ENCODE measurements at places on chromosomes 6 and 20.

DNA sequence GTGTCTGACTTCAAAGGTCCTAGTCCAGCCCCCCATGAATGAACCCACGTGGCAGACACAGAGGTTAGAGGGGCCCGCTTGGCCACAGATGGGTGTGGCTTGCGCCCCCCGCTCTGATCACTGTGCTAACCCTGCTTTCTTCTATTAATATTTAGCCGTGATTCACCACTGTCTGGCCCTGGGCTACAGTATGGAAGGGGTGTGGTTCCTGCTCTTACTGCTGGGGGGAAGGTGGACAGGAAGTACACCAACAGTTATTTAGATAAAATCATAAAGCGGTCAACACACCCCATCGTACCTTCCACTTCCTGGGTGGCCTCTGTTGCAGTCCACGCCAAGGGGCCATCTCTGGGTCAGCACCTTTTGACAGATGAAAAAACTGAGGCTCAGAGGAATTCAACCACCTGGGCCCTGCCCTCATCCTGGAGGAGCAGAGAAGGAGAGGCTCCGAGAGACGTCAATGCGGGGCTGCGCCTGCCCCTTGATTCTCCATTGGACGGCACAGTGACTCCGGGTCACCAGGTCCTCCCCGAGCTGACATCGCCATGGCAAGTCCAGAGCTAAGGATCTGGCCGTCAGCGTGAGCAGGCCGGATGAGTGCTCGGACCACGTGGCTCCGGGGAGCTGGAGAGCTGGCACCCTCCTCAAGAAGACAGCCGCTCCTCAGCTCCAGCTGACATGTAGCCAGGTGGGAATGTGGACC is 206.3 kb downstream of the PREX1 start:
- no peak for DNase-seq

- no peak for DNase-seq
Measured at GRCh38 chr20:57409316-57409671, 18.1 kb downstream of the RBM38 start.

GRCh38 chr20:21508230-21509078 is 5.4 kb downstream of the NKX2-2 start:
- DNase-seq: no peak

GRCh38 chr6:166512567-166512966 is 73.9 kb downstream of the RAMACL start:
- no peak for DNase-seq

DNA sequence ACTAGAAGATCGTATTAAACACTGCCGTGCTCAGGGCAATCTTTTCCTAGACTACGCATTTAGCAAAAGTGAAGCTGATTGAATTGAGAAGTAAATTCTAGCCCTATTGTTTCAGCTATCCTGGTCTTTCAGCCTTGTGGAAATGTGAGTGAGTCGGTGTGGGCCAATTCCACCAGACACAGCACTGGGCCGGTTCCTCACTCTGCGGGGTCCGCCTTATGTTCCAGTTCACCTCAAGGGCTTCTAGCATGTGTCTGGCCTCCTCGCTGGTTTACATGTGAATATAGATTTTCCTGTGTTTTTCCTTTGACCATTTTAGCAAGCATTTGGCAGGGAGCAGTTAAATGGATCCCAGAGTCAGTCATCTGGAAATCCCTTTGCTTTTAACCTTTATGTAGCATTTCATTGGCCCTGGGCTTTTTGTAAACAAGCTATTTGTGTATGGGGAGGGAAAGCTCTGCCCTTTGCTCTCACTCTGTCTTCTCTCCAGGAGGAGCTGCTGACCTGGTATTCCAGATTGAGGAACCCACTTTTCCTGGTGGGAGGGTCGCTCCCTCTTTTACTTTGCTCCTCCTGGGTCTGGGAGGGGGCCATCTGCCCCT is 12.4 kb upstream of the GTSF1L start:
- DNase-seq: no peak

DNA sequence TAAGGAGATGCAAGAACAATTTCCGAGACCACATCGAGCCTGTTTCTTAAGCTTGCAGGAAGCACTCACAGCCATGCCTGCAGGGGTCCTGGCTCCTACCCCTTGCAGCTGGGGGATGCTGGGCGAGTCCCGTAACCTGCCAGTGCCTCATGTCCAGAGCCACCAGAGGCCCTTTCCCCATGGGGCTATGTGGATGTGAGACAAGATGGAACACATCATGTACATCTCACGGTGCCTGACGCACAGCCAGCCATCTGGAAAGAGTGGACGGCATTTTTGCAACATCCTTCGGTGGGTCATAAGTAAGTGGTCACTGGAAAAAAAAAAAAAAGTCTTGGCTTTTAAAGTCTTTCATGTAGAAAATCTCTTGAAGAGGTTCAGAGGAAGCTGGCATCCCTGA is 72.8 kb downstream of the CDH4 start:
- DNase-seq: no peak

DNA sequence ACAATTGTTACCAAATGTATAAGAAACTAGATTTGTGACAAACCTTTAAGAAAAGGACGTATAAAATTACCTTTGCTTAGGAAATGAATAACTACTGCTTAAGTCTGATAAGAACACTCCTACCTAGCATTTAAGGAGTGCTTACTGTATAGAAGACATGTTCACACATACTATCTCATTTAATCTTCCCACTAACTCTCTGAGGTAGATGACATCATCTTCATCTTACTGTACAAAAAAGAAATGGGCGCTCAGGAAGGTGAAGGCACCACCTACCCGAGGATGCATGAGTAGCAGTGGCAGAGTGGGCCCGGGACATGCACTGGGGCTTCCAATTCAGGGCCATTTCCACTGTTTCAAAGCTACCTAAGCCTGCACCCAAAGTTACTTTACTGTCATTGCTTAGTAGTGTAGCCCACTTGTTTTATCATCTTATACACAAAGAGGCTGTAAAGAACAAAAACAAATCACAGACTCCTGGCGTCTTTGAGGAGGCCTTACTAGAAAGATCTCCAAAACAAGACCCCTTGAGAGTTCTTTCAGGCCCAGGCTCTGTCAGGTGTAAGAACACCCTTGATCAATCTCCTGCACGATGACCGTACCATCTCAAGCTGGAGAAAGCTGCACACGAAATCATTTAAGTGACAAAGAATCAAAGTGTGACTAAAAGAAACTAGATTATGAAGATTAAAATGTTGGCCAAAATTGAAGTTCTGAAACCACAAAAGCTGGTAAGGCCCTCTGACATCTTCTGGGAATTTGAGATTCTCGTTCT is 128.0 kb downstream of the INSM1 start:
- no peak for DNase-seq

GRCh38 chr6:152993431-152993830 is 9.1 kb downstream of the MTRF1L start:
- DNase-seq: no peak

DNA sequence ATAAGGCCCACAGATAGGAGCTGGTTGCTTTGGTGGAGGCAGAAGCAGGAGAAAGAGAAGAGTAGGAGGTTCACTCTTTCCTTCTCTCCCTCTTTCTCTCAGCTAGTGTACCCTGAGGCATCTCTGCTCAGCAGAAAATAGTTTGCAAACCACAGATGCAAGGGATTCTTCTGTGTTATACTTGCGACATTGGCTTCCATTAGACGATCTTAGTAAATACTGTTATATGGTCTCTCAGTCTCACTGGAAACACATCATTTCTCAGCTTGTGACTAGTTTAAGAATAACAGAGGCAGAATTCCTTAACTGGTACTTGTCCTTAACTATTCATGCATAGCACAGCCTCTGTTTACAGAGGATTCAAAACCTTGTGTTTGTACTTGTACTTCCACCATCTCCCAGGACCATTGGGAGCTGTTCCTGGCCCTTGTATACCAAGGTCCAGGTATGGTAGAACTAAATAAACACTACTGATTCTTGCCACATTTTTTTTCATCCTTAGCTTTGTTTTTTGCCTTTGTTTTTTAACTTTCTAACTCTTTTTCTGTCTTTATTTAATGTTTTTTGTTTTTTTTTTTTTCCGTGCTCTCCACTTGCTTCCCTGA is 218.2 kb downstream of the OTOR start:
- DNase-seq: no peak

DNA sequence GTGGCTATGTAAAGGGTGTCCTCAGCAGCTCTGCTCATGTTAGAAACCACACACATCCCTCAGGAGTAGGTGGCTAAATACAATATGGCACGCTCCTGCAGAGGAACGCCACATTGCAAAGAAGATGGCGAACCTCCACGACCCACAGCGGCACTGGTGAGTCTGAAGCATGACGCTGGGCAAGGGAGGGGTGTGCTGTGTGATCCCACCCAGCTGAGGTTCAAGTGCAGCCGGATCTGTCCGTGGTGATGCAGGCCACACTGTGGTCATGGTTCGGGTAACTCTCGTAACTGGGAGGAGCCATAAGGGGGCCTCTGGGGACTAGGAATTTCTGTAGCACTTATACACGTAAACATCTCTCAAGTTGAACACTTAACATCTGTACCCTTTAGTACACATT is 23.4 kb upstream of the APMAP start:
- DNase-seq: no peak

DNA sequence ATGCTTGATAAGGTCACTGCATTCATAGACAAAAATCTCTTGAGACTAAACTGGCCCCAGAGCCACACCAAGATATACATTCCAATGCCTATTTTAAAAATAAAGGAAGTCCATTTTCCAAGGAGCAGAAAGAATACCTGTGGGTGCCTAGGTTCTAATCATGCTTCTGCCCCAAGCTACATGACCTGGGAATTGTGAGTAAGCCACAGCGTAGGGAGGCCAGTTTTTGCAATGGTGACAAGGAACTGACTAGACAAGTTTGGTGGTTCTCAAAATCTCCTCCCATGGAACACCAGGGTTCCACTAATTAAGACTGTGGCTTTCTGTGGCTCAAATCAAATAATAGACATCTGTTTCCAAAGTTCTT is 83.3 kb downstream of the GMDS start:
- no peak for DNase-seq

DNA sequence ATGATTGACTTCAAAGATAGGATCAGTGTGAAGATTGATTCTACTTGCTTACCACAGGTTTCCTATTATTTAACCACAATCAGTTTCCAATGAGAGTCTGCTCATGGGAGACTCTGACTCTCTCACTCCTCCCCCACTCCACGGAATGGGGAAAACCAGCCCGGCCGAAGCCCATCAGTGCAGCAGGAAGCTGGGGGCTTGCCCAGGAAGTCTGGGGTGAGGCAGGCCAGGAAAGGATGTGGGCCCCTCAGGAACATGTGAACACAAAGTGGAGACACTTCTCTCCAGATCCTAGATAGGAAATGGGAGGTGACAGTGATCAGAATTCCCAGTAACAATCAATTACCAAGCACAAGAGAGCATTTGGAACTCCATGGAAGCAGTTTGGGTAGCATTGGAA is 144.2 kb downstream of the TTLL2 start:
- no peak for DNase-seq

- no peak for DNase-seq
Measured at GRCh38 chr6:102340311-102340710, 946.8 kb downstream of the GRIK2 start.

GRCh38 chr6:148831531-148831930 is 84.7 kb downstream of the UST start:
- DNase-seq: no peak

- DNase-seq: no peak
Measured at GRCh38 chr6:1778686-1779235, 169.0 kb downstream of the FOXC1 start.

GRCh38 chr6:34359418-34360158 is 32.9 kb downstream of the NUDT3 start:
- DNase-seq: no peak

DNA sequence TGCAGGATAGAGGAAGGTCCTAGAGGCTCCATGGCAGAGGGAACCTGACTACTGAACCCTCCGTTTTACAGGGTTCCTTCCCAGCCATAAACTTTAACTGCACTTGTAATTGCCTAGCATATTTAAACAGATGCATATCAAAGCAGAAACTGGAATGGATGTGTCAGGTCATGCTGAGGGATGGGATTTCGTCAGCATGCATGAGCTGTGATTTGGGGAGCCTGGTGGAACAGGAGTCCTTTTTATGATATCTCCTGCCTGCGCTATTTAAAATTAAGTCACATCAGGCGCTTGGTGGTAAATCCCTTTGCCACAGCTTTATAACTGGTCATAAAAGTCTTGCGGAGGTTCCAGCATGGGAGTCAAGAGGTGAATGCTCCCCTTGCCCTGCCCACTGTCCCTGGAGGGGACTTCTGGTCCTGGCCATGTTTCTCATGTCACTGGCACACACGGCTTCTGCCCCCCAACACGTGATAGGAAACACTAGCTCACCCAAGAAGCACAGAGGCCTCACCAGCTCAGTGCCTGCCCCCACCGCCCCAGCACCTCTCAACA is 26.0 kb upstream of the PCMTD2 start:
- no peak for DNase-seq

- DNase-seq: no peak
Measured at GRCh38 chr6:72865467-72865866, 243.6 kb downstream of the KCNQ5 start.

- no peak for DNase-seq
Measured at GRCh38 chr6:137284811-137285110, 65.6 kb upstream of the IFNGR1 start.

DNA sequence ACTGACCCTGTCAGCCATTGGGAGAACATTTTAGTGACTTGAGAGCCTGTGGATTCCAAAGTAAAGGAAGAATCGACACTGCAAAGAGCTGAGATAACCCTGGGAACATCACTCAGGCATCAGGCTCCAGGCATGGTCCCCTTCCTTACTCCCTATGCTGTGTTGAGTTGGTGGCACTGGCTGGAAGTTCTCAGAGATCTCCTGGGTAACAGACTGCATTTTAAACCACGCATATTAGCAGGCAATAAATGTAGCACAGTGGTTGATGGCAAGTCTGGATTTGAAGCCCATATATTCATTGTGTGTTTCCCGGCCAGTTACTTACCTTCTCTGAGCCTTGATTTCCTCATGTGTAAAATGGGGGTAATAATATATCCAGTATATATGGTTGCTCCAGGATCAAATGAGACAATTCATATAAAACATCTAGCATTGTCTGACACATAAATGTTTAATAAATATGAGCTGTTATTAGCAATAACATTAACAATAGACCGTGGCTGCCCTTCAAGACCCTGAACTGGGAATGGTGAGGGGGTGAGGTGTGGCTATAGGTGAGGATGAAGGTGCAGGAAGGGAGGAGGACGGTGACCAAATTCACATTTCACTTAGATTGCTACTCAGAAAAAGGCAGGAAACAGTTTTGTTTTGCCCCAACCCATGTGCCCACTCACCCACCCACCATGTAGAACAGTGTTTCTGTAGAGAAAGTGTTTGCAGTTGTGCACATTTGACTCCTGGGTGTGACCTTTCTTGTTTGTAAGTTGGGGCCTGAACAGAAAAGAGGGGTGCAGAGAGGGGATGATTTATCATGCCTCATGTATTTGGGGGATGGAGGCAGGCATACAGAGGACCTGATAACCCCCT is 2.1 kb downstream of the PLCG1 start:
- DNase-seq: no peak

DNA sequence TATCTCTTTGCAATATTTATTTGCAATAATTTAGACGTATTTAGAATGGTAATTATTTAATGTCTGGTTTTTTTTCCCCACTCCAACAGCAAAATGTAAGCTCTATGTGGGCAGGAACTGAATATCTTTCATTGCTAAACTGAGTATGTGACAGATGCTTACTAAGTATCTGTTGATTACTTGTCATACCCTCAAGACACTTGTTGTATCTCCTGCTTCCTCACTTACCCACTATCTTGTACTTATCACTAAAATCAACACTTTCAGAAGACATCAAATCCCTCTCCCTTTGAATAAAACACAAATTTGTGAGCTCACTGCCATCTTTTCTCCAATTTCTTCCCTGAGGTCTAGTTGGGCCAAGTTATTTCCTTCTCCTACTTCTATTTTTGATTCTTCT is 30.3 kb downstream of the PPIL4 start:
- no peak for DNase-seq

All from stimulated activated CD4-positive, alpha-beta T cell treated with anti-CD3 and anti-CD28 coated beads, TNF-alpha, amount 100 ng/mL, for 4 hours (primary cell).